ENCODE measurements at places on chromosomes 11 and 22.
A peak's percentile ranks its signal among the peaks of the same experiment; 100 is the strongest.

DNA sequence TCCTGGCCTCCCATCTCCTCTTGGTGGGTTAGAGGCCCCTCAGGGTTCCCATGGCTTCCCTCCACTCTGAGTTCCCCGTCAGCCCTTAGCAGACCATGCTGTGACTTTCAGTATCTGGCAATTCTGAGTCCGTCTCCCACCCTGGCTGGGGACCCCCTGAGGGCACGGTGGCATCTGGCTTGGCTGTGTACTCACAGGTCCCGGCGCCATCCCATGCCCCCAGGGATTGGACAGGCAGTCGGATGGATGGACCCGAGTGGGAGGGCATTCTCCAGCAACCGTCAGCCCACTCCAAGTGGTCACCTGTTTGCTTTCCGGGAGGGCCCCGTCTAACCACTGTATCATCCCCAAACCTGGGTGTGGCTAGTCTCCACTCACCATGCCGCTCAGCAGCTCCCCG, 24.0 kb upstream of the ABCC8 start:
- ATAC-seq: no peak

DNA sequence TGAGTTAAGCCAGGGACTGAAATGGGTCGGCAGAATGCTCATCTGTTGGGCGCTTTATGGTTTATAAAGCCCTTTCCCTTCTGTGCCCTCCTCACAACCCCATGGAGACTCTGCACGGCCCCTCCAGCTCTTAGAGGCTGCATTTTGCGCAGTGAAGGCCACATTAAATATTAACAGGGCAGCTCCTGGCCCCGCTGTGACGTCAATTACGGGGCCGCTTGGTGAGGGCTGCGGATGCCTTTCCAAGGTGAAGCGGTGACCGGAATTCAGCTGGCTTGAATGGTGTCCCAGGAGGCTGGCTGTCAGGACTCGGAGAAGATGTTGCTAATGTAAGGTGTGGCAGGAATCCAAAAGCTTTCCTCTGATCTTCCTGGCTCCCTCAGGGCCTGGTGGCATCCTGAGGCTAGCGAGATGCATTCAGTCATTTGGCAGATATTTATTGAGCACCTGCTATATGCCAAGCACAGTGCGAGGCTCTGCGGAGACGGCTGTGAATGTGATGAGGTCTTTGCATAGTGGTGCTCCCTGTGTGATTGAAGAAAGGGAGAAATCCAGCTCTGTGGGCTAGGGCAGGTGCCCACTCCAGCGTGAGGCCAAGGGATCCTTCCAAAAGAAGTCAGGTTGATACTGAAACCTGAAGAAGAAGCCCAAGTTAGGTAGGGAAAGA, 10.4 kb upstream of the YWHAH start:
- ATAC-seq: no peak

GRCh38 chr11:69111624-69112542, 43.9 kb upstream of the SMIM38 start:
- no peak for ATAC-seq

DNA sequence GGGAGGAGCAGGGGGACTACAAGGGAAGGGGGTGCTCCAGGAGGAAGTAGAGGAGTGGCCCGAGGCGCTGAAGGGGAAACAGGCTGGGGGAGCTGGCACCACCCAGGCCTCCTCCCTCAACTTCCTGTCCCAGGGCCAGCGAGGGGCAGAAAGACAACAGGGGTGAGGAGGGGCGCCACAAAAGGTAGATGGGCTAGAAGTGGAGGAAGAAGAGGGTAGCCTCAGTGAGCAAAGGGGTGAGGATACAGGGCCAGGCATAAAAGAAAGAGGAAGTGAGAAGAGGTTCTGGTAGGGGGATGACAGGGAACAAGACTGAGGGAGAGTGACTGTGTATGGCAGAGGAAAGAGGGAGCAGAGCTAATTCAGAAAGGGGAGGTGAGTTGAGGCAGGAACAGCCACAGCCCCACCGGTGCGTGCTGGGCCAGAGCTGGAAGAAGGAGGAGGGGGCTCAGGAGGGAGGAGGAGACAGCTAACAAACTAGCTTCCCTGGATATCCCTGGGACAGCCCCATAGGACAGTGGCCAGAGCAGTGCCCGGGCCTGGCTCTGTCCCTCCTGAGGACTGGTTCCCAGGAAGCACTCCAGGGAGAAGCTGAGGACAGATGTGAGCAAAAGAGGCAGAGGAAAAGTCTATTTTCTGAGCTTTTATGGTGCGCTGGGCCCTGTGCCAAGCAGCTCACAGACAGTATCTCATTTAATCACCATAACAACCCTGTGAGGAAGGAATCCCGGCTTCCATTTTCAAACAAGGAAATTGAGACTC, 8.5 kb downstream of the DCHS1 start:
- ATAC-seq: peak; percentile 71

DNA sequence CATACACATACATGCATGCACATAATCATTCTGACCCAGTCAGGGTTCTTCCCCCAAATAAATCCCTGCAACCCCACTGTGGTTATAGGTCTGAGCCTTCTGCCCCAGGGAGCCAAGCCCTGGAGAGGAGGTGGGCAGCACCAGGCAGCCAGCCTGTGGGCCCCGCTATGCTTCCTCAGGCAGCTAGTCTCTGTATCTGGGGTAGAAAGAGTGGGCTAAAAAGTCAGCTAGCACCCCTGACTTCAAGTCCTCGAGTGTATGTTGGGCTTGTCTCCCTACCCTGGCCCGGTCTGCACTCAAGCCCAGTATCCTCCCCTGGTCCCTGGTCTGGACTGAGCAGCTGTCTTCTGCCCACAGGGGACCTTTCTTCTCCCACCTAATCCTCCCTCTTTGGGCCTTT, 28.0 kb downstream of the KCNQ1OT1 start:
- ATAC-seq: no peak

GRCh38 chr11:41533761-41534160, 74.3 kb upstream of the LRRC4C start:
- ATAC-seq: no peak

DNA sequence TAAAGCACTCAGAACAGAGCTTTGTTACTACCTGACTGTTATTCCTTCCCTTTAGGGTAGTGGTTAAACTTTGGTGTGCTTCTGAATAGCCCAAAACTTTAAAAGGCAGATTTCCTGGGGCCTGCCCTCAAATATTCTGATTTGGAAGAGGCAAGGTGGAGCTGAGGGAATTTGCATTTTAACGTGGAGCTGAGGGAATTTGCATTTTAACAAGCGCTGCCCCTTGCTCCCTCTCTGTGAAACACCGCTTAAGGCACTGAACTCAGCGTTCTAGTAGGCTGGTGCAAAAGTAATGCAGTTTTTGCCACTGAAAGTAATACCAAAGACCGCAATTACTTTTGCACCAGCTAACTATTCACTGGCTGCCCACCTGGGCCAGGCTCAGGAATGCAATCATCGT, 35.0 kb downstream of the TPST2 start:
- no peak for ATAC-seq

GRCh38 chr11:11558826-11559225, 63.0 kb downstream of the GALNT18 start:
- no peak for ATAC-seq

DNA sequence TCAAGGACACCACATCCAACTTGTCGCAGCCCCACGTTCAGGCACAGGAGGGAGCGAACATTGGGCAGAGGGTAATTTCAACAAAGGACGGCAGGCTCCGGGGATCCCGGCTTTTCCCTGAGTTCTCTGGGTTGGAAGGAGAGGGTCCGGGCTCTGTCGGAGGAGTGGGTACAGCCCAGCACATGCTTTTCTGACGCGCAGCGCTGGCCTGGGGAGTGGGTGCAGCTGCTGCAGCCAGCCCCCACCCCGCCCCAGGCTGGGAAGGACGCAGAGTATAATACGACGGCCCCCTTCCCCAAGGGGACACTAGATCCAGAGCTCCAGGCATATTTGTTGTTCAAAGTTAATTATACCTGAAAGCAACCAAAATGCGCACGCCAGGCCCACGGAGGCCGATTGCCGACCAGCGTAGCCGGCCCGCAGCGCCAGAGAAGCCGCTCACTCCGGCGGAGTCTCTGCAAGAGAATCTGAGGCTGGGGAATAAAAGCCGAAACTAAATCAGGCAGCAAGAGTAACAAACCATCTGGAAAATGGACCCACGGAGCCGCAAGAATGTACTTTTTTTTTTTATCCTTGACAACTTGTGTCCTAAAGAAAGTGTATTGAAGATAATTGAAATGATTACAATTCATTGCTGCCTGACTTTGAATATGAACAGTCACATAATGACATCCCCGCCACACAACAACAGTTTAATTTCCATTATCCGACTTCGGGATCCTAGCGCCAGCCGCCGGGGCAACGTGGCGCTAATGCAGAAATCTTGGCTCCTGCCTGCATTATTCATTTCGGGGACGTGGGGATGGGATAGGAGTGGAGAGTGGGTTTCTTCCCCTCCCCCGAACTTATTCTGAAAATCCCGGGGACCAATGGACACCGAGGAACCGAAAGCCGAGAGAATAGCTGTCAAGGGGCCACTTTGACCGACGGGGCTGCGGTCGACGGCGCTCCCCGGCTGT, 14.0 kb upstream of the PAX6 start:
- ATAC-seq: no peak

- peak; percentile 21 for ATAC-seq
Observed at GRCh38 chr22:36816636-36817524, at the start of gene PVALB. Gene PVALB (minus strand): TSS chr22:36817035. CDS start chr22:36817005, 30 bp downstream.

DNA sequence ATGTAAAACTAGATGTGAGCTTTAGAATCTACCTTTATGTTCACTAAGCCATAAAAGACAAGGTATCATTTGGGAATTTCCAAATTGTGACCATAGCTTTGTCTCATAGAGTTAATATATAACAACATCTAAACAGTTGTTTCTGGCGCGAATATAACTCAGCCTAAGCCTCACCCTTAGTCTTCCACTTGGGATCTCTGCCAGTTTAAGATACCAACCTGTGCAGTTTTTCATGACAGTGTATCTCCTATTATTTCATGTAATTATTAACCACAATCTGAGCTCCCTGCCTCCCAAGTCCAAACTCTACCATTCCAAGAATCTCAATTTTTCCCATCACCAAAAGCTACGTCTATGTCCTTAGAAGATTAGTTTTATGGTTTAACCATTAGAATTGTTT, 572.5 kb upstream of the ISX start:
- no peak for ATAC-seq

DNA sequence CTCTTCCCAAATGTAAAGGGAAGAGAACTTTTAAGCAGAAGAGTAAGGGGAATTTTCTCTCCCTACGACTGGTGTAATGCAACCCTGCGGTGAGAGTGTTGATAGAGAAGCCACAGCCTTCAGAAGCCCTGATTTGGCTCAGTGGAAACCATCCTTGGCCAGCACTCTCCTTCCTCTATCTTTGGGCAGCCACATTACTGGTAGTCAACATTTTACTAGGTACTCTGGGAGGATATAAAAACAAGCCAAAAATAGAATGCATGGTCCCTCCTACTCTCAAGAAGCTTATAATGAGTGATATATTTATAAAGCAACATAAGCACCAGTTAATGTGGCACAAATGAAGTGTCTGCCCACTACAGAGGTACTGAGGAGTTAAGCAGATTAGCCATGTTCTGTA, 201.8 kb upstream of the NCAM1 start:
- ATAC-seq: no peak

DNA sequence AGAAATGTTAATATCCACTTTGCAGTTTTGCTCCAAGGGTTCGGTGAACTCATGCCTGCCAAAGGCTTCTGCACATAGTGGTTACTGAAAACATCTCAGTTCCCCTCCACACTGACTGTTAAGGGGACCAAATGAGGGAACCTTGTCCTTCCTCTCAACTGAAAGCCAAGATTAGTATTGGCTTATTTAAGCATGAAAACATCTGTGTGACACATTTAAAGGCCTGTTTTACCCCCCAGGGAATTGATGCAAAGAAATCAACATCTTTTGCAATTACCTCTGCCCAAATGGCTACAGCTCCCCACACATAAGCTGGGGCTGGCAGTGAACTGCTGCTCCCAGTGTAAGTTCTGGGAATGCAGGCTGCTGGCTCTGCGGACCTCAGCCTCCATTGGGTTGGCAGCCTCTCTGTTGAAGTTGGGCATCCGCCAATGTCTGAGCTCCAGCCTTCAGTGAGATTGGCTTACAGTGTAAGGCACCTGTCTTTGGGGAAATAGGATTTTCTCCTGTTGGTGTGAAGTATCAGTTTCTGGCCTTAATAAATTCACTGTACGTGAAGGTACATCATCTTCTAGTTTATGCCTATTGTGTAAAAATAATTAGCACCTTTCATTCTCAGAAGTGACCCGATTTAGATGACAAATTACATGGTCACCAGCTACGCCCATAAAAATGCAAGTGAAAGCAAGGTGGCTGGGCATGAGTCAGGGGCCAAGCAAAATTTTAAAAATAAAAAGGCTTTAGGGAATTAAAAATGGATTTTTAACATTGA, 213.4 kb upstream of the SYN3 start:
- ATAC-seq: no peak

DNA sequence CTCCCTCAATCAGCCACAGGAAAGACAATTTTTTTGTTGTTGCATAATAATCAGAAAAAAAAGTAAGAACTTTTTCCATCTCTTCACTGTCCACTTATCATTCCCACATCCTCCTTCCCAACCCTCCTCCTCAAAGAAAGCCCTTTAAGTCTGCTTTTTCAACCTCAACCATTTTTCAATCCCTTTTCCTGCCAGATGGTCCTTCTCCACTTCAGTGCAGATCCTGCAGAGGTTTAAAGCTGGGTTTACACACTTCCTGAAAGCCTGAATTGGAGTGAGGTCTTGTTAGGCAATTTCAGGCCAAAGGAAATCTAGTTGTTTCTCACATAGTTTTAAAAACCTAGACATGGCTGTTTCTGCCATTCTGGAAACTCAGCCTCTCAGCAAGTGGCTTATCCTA, 78.3 kb downstream of the RPL27A start:
- ATAC-seq: no peak

- ATAC-seq: no peak
Observed at GRCh38 chr22:32754413-32755041, 47.0 kb upstream of the TIMP3 start.
